ENCODE measurements at places on chromosomes 1 and 21.

DNA sequence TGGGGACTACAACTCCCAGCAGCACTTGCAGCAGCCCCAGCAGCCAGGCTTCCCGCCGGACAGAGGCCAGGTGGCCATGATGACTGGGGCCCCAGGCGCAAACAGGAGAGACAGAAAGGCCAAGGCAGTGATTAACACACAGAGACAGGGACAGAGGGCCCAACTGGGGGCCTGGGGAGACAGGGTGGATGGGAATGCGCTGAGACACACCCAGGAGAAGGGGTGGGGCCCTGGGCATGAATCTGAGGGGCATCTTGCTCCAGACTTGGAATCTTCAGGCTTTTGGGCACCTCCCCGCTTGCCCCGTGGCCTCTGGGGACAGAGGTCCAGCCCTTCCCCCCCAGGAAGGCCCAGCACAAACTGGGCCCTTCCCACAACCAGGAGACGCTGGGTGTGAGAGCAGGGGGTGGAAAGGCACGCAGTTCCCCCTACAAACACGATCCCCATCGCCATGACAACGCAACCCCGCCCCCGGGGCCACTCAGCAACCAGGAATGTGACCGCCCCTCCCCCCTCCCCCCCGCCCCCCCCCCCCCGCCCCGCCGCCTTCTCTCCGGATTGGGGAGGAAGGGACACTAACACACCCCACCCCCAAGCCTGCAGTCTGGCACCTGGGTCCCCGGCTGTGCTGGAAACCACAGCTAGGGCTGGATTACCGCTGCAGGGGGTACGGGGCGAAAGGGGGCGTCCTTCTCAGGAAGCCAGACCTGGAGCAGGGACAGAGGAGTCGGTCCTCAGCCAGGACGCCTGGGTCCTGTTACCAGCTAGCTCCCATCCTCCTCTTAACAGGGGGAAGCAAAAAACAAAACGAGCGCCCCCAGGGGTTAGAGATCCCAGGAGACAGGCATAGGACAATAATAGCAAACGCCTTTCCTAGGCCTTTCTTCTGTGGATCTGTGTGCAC lies 4.5 kb downstream of the HDGF start:
- peak; percentile 93 for DNase-seq

GRCh38 chr1:37465593-37466517 lies 8.5 kb upstream of the ZC3H12A start:
- DNase-seq, result peak; percentile 83

DNA sequence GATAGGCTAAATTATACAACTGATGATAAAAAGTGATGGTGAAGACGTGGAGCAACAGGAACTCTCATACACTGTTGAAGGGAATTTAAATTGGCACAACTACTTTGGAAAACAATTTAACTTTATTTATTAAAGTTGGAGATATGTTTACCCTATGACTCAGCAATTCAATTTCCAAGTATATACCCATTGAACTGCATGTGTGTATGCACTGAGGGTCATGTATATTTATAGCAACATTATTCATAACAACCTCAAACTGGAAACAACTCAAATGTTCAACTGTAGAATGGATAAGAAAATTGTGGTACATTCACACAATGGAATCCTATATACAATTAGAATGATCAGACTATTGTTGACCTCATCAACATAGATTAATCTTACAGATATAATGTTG lies 16.5 kb upstream of the BCAS2 start:
- peak; percentile 17 for DNase-seq

DNA sequence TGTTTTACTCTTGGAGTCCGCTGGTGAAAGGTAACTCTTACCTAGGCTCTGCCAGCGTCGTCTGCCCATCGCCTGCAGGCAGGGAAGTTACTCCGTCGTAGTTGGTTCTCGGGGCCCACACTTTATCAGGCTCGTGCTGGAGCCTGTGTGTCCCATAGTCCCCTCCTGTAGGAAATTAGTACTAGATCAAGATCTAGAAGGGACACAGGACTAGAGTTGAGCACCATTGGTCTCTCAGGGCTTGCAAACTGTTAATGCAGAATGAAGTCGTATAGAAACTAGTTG lies 940 bp downstream of the SRRM1 start:
- no peak for DNase-seq

DNA sequence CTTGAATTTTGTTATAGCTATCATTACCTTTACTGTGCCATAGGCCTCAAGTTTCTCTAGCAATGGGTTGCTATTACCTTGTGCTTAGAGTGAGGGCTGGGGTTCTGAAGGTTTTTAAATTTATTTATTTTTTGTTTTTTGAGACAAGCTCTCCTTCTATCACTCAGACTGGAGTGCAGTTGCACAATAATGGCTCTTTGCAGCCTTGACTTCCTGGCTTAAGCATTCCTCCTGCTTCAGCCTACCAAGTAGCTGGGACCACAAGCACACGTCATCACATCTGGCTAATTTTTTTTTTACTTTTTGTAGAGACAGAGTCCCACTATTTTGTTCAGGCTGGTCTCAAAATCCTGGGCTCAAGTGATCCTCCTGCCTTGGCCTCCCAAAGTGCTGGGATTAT lies 41.5 kb downstream of the SNX27 start:
- DNase-seq, result peak; percentile 85
